CD4-positive, alpha-beta T cell (primary cell): ENCODE measurements at places on chromosomes 12 and 14. TPM values are rescaled to one million over a fixed set of nuclear protein-coding genes. Genes with fewer than 3 reads are reported as not detected.

DNA sequence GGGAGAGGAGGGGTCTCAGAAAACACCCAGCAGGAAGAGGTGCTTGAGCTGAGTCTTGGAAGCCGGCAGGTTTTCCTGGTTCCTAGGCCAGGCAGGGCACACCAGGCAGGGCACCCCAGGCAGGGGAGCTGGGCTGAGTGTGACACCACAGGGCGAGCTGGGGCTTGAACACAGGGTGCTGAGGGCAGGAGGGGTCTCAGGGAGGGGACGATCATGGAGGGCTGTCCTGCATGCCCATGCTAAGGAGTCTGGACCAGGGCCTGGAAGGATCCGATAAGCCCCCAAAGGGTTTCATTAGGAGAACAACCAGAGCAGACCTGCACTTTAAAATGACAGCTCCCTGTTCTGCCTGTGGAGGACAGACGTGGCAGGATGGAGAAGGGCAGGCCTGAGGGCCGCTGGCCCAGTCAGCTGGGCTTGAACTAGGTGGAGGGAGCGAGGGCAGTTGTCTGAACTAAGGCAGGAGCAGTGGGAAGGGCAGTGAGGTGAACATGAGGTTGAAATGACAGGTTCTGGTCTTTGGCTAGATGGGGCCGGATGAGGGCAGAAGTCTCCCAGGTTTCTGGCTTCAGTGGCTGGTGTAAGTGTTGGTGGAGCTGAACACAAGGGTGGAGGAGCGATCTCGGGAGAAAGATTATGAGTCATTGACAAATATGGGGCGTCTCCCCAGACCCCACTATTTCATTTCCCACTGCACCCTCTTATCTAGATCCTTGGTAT lies 171.0 kb upstream of the PZP start:
- no peak overlapping the region for H3K4me3 ChIP-seq
- no peaks in the 10 kb centered on the region for H3K27me3 ChIP-seq
- no peaks in the 10 kb centered on the region for H3K36me3 ChIP-seq
- DNase-seq: no peak
- no peaks in the 10 kb centered on the region for H3K4me1 ChIP-seq

DNA sequence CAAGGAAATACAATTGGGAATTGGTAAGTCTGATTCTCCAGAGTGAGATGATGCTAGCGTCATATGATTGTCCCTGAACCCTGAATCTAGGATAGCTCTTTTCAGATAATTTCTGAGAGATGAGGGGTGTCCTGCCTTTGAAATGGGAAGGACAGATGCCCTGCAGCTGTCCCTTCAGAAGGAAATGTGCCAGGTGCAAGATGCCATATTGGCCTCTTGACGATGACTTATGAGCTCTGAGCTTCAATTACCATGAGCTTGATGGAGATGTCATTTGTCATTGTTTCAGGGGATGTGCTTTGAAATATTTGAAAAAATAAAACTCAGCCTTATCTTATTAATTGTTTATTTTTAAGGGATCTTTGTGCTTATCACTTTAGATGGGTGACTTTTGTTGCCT lies 185.1 kb downstream of the DACT1 start:
- H3K4me3 ChIP-seq: no peak overlapping the region
- H3K27me3 ChIP-seq: no peaks in the 10 kb centered on the region
- no peak overlapping the region for H3K27ac ChIP-seq
- no peaks in the 10 kb centered on the region for H3K36me3 ChIP-seq

The ABCC9 gene
- total RNA-seq: not detected

The CLEC1B gene
- not detected for total RNA-seq

- no peak for DNase-seq
- H3K36me3 ChIP-seq: no peaks in the 10 kb centered on the region
- H3K27me3 ChIP-seq: no peaks in the 10 kb centered on the region
- no peaks in the 10 kb centered on the region for H3K4me1 ChIP-seq
- no peak overlapping the region for H3K4me3 ChIP-seq
Measured at GRCh38 chr12:124160097-124160756, 134.7 kb upstream of the RFLNA start.

DNA sequence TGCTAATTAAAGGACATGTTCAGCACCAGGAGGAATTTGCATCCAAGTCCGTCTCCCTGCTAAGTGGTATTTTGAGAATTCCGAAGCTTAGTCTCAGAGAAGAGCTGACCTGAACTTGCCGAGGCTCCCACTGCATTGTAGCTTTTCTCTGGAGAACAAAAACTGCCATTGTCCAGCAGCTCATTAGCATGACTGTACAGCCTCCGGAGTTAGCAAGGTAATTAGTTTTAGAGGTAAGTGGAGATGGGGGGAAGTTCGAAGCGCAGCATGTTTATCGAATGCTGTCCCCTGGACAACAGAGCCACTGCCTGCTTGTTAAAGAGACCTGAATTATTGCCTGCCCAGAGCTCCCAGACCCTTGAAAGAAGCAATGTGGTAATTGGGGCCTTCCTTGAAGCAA lies 160.3 kb upstream of the PELI2 start:
- H3K27me3 ChIP-seq: no peaks in the 10 kb centered on the region
- H3K4me3 ChIP-seq: no peak overlapping the region
- H3K36me3 ChIP-seq: no peaks in the 10 kb centered on the region
- DNase-seq: no peak
- H3K27ac ChIP-seq: no peak overlapping the region

DNA sequence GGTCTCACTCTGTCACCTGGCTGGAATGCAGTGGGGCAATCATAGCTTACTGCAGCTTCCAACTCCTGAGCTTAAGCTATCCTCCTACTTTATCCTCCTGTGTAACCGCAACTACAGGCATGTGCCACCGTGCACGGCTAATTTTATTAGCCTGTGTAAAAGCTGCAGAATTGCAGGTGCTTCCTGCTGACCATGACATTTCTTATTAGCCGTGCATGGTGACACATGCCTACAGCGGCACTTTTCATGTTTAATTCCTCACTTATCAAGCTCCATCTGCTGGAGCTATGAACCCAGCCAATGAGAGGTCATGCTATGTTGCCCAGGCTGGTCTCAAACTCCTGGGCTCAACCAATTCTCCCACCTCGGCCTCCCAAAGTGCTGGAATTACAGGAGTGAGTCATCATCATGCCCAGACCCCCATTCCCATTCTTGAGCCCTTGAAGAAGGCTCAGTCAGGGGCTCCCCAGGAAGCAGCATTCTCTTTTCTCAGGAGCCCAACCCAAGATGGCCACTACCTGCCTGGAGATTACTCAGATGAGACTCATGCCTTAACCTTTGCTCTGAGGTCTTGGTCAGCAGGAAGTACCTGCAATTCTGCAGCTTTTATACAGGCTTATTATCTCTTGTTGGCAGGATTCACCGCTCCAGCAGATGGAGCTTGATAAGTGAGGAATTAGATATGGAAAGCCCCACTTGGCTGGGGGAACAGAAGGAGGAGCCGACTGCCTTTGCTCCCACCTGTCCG lies 503.2 kb downstream of the MED13L start:
- no peaks in the 10 kb centered on the region for H3K36me3 ChIP-seq
- DNase-seq: no peak
- no peak overlapping the region for H3K4me3 ChIP-seq
- H3K4me1 ChIP-seq: no peaks in the 10 kb centered on the region

DNA sequence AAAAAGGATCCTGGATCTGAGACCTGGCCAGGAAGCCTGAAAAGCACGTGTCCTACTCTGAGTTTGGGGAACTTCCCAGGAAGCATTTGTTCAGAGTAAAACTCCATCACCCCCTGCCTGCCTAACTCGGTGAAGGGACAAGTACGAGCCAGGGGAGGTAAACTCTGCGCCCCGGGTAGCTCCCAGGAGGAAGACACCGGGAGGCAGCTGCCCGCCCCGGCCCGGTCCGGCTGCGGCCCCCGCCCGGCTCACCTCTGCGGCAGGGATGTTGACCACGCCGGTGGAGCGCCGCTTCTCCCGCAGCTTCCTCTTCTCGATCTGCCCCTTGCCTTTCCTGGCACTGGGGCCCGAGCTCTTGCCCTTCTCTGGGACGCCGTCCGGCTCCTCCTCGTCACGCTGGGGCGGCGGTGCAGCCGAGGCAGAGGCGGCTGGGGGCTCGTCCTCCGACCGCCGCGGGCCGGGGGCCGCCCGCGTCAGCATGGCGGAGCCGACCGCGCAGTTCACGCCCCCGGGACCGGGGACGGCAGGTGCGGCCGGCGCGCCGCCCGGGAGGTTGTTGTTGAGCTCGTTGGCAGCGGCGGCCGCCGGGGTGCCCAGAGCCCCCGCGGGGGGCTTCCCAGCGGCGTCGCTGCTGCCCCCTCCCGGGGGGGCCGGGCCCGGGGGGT lies 1.2 kb downstream of the PAWR start:
- H3K36me3 ChIP-seq: no peaks in the 10 kb centered on the region
- no peak overlapping the region for H3K27ac ChIP-seq

The ZNF891 gene
- total RNA-seq: 4.5 TPM

DNA sequence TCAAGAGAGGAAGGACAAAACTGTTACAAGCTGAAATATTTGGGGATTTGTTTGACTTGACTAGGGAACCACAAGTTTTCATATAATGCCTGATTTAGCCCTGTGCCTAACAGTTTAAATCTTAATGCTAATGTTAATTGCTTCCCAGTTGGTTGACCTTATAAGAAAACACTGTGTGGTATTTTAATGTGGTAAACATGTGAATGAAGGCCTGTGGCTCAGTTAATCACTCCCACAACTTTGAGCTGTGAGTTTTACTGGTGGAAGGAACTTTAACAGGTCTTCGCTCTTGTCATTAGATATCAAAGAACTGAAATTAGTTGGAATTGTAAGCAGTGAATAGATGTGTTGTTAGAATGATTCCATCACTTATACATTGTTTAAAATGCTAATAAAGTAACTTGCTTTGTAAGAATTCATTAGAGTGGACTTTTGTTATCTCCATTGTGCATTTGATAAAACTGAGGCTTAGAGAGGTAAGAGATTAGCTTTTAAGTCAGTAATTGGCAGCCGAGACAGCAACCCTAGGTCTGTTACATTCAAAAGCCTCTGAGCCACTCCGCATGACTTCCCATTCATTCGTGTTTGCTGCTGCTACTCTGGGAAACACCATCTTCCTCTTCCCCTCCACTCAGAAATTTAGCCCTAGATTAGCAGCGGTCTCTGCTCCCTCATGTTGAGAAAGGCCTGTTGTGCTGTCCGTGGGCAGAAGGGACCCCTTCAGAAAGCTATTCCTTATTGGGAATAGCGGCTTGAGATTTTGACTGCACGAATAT lies 1.0 kb upstream of the TBK1 start:
- peaks cover 23% of the 10 kb centered on the region for H3K4me1 ChIP-seq
- no peaks in the 10 kb centered on the region for H3K36me3 ChIP-seq
- H3K27me3 ChIP-seq: no peaks in the 10 kb centered on the region
- H3K4me3 ChIP-seq: peak overlapping the region; percentile 99
- peak overlapping the region; percentile 2 for H3K27ac ChIP-seq

GRCh38 chr14:49861699-49862088 lies 9.1 kb upstream of the NEMF start:
- H3K27me3 ChIP-seq: no peaks in the 10 kb centered on the region
- peak overlapping the region; percentile 78 for H3K4me3 ChIP-seq
- H3K36me3 ChIP-seq: no peaks in the 10 kb centered on the region
- H3K4me1 ChIP-seq: peaks cover 42% of the 10 kb centered on the region
- DNase-seq: peak; percentile 78

- H3K27me3 ChIP-seq: no peaks in the 10 kb centered on the region
- peaks cover 20% of the 10 kb centered on the region for H3K36me3 ChIP-seq
- DNase-seq: no peak
- H3K27ac ChIP-seq: peak overlapping the region; percentile 12
- peak overlapping the region; percentile 92 for H3K4me3 ChIP-seq
Measured at GRCh38 chr12:15883536-15883935, 1.3 kb downstream of the STRAP start.

The SDSL gene
- 0.50 TPM for total RNA-seq
